ENCODE measurements at places on chromosomes 16 and 17. TPM values are rescaled to one million over a fixed set of nuclear protein-coding genes. Genes with fewer than 3 reads are reported as not detected.

The KRTAP4-4 gene
- not detected for total RNA-seq

The MT1G gene
- total RNA-seq: 333 TPM

DNA sequence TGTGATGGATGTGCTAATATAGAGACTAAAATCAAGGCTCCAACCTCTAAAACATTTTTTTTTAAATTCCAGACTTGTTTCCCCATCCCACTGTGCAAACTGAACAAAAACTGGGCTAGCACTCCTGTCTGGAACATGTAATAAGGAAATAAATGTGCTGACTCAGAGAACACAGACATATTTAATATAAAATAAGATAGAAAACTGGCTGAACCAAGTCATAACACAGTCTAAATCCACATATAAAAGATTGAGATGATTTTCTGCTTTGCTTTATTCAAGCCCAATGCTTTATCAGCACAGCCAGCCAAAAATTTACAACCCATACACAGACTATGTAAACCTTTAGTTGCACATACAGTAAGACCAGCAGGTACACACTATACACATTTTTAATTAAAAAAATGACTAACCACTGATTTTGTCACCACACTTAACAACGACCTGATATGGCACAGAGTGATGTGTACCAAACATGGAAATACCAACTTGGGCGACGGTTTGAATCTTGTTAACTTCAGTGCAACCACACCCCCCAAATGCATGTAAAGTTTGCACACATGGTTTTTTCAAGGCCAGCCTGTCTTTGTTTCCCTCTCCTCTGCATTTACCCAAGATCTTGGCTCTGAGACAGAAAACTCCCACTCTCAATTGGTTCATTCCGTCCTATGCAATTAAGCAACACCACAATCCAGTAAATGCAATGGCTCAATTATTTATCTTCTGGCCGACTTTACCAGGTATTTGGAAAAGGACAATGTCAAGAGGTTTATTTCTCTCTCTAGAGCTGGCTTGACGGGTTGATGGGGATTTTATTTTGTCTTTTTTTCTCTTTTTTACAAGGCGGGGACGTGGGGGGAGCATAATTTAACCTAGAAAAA lies 1.2 kb downstream of the STAT3 start:
- H3K27me3 ChIP-seq: no peaks in the 10 kb centered on the region
- peak overlapping the region; percentile 94 for H3K4me3 ChIP-seq
- H3K36me3 ChIP-seq: peaks cover 8% of the 10 kb centered on the region

DNA sequence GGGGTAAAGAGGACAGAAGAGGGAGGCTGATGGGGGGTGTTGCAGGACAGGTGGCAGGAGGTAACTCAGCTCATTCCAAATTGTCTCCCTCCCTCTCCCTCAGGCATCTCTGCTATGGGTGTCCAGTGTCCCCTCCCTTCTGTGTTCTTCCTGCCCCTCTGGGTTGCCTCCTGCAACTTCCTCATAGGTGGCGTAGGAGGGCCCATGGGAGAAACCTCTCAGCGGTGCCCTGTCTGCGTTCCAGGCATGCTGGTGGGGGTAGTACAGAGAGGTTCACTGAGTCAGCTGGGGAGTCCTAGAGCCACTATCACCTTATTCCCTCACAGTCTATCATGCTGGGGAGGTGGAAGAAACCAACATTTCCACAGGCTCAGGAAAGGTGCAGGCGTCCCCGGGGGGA lies 14.7 kb upstream of the ODF4 start:
- peaks cover 19% of the 10 kb centered on the region for H3K4me1 ChIP-seq
- H3K27ac ChIP-seq: no peak overlapping the region
- DNase-seq: no peak
- peaks cover 37% of the 10 kb centered on the region for H3K27me3 ChIP-seq
- H3K4me3 ChIP-seq: no peak overlapping the region

DNA sequence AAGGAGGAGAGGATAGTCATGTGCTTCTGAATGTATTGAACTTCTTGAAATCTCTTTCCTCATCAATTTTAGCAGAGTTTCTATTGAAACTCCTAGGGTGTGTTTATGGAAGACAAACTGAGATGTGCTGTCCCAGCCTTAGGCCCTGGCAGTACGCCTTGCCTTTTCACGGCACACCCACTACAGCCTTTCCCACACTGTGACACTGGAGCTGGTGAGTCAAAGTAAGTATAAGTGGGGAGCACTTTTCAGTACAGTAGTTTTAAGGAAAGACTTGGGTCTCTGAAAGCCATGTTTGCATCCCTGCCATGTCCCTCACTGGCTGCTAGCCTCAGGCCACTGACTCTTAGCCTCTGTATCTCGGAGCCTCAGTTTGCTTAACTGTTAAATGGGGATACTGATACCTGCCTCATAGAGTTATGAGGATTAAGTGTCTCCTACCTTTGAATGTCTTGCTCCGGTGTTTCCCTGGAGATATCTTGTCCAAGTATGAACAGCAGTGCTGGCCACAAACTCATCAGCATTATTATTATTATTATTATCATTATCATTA lies 144.7 kb upstream of the CRHR1 start:
- no peaks in the 10 kb centered on the region for H3K27me3 ChIP-seq
- peaks cover 35% of the 10 kb centered on the region for H3K36me3 ChIP-seq
- no peaks in the 10 kb centered on the region for H3K4me1 ChIP-seq
- DNase-seq: no peak
- H3K4me3 ChIP-seq: no peak overlapping the region

The WNT9B gene
- 0.87 TPM for total RNA-seq
